ENCODE measurements at places on chromosomes 13 and 19.

DNA sequence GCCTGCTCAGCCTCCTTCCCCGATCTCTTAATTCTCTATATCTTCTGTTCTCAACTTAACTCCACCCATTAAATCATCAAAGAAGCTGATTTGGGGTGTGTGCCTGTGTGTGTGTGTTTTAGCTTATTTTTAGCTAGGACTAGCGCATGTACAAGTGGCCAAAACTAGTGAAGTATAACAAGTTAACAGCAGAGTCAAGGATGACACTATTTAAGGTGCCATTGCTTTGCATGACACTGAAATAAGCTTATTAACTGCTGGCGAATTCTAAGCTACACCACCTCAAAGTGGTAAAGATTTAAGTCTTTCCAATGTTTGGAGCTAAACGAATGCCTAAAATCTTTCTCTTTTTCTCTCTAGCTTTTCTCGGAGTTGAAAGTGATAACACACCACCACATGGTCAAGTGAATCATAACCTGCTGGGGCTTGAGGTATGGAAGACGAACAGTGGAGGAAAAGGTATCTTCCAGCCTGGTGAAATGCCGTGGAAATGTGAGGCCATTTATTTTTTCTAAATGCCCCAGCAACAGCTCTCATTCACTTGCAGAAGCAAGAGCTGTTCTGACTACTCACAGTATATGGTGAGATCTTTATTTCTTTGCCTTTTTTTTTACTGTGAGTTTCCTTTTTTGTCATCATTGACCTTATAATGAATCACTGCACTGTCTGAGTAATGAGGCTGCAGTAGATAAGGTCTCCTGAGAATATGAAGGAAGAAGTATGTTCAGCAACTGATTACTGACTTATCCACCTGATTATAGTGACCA lies 570.3 kb downstream of the PCDH9 start:
- no peak for DNase-seq

GRCh38 chr13:49421391-49421790 lies 22.5 kb downstream of the CAB39L start:
- peak; percentile 40 for DNase-seq

DNA sequence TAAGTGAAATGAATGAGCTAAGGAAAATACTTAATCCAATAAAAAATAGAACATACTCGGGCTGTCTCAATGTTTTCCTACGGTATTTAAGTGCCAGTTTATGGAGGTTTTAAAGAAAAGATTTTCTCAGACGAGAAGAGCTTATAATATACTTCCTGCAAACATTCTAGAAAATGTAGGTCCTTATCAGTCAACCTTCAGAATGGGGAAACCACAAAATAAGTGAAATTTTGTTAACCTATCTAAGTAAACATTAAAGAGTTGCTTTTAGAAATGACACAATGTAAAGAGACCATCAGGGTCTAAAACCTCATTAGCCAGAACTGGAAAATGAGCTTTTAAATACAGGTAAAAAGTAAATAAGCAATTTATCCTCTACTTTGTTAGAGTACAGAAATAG lies 12.1 kb downstream of the MIR17HG start:
- DNase-seq = no peak

DNA sequence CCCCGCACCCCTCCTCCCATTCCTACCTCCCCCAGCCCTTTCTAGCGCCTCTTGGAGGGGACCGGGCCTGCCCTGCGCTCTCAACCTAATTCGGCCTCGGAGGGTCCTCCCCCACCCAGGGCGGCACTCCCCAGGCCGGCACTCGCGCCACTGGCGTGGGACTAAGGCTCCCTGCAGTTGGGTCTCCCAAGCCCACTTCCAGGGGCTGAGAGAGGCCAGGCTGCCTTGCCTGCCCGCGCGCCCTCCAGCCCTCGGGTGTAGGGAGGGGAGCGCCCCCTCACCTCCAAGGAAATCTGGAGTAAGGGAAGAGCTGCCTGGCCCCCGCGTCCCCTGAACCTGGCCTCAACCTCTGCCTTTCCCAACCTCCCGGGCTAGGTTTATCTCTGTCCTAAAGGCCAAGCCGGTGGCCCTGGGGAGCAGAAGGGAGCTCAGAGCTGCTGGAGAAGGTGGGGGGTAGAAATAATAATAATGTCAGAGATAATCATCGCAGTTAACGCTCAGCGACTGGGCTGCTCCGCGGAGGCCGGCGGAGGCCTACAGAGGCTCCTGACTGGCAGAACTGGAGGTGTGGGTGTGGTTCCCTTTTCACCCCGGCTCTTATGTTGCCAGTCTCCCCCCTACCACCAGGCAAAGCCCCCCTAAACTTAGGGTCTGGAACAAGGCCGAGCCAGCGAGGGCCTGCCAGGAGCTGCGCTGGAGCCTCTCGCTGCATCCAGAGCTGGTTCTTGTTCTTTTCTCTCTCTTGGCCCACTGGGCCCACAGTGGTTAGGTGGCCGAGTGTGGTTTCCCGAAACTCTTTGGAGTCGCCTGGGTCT lies 9.6 kb downstream of the ZIC2 start:
- no peak for DNase-seq

DNA sequence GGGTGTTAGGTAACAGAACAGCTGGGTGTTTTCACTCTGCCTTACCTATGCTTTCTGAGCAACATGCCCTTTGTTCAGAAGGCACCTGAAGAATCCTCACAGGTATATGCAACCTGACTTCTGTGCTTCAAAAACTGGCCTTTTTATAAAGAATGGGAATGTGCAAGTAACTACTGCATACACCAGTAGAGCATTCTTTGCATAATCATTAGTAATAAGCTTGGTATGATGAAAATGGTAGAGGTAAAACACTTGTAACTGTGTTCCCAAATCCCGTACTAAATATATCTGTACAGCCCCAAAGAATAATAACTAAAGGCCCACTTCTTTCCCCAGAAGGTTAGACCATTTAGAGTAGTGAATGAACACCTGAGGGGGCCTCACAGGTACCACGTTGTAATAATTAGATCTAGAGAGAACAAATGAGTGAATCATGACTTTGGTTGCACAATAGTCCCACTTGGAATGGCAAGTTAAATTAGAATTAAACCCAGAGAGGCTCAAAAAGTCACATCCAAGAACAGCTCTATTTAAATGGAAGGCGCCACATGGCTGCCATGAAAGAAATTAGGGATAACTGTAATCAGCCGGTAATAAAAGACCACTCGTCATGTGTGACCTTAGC lies 413.9 kb downstream of the KLF12 start:
- DNase-seq = no peak
